Activated T-helper 1 cell treated with Interleukin-2 at 50 U/mL for 16 hours (primary cell): ENCODE measurements at places on chromosomes 11 and 22.

GRCh38 chr11:31964181-31964580, 126.7 kb upstream of the RCN1 start:
- DNase-seq, result no peak

DNA sequence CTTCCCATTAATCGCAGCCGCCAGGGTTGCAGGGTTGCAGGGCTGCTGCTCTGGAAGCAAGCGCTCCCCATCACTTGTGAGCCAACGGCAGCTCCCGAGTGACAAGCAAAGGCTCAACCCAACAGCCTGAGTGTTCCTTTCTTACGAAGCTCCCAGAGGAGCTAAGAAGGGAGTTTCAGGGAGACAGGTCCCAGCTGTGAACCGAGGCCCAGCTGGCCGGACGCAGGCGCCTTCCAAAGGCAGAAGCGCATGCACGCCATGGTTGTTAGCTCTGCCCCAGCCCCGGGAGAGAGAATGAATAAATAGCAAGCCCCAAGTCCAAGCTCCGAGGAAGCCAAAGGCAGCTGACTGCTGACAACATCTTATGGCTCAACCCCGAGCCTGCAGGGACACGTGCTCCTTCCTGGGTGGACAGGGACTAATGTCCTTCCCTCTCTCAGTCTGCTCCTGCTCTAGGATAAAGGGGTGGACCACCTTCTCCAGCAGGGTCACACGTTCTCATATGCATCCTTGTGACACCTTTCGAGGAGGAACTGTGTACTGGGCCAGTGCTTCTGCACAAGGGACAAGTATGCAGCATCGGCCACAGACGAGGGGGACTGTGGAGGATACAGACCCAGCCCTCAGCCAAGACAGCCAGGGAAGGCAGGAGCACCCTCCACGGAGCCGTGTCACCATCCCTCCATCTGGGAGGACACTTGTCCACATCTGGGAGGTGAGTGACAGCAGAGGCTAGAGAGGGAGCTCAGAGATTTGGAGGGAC, 29.9 kb downstream of the SHANK2 start:
- DNase-seq, result no peak

GRCh38 chr22:47586038-47586437, 823.6 kb downstream of the TBC1D22A start:
- DNase-seq, result no peak

- DNase-seq, result no peak
These were observed 1292.6 kb downstream of the LRRC4C start for GRCh38 chr11:40166892-40167291.

GRCh38 chr22:24006914-24007214, 1.6 kb upstream of the GSTT4 start:
- no peak for DNase-seq

- no peak for DNase-seq
These were observed 54.9 kb downstream of the ZC3H12C start for GRCh38 chr11:110147962-110148709.

DNA sequence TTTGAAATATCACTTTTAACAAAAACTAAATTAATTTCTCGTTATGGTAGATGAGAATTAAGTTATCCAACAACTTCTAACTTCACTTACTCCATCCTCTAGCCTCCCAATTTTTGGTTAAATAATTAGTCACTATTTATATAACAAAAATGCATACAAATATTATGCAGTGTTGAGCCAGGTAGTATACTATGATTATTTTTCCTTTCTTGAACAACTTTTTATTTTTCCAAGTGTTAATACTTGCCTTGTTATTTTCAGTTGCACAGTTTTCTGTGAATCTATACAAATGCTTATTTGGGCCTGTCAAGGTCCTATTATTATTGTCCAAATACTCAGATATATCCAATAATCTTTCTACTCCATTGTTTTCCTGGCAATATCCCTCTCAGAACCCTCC, 19.9 kb upstream of the CCDC83 start:
- no peak for DNase-seq

- DNase-seq, result no peak
These were observed 27.4 kb downstream of the RRAS2 start for GRCh38 chr11:14331476-14332136.

DNA sequence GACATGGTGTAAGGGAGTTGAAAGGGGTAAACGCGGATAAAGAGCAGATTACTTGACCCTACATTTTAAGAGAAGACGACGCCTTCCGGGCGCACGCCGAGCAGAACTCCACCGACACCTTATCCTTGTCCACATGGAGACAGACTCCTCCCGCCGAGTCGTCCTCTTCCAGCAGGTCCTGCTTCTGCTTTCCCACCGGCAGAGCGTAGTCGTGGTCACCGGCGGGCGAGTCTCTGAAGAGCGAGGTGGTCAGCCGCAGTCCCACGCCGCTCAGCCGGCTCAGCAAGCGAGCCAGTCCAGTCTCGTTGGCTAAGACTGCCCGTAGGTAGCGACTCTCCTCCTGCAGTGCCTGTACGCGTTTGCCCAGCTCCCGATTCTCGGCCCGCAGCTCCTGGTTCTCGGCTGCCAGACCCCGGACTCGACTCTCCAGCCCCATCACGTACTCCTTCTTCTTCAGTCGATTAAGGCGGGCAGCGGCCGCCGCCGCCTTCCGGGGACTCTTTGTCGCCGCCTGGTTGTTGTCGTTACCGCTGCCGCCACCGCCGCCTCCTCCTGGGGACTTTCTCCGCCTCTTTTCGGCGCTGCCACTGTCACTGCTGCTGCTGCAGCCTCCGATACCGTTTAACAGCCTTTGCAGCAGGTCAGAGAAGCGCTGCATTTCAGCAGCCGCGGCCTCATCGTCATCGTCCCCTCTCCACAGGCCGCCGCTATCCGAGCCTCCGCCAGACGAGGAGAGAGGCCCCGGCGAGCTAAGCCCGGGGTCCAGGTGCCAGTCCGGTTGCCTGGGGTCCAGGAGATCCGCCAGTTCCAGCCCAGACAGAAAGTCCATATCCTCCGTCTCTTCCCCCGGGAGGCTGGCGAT, 945 bp downstream of the CREBZF start:
- peak; percentile 82 for DNase-seq

DNA sequence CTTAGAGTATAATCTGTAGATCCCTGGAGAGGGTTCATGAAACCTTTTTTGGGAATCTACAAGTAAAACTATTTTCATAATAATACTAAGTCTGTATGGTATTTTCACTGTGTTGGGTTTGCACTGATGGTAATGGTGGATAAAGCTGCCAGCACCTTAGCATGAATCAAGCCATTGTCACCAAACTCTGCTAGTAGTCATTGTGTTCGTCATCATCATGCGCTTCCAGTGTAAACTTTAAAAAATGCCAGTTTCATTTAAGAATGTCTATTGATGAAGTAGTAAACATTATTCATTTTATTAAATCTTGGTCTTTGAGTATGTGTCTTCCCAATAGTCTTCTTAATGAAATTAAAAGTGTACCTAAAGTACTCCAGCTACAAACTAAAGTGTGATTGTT, 15.0 kb downstream of the ALKBH3 start:
- DNase-seq, result no peak

DNA sequence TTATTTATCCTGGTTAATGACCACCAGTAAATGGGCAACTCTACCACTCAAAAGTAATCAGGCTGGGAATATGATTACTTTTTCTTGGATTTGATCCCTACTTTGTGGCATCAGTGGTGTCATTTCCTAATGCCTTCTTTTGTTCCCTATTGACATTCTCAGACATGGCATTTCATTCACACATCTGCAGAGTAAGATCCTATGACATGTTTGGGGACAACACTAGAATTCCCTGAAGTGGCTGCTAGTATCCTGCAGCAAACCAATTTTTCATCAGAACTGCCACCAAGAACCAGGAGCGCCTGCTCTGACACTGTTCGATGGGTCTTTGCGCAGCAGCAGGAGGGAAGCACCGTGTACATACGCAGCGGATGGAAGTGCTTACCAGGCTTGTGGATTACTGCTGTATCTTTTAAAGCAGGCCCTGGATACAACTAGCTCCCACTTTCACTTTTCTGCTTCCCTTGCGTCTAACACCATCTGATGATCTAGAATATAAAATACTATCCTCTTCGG, 97.7 kb downstream of the LARGE2 start:
- DNase-seq, result no peak

DNA sequence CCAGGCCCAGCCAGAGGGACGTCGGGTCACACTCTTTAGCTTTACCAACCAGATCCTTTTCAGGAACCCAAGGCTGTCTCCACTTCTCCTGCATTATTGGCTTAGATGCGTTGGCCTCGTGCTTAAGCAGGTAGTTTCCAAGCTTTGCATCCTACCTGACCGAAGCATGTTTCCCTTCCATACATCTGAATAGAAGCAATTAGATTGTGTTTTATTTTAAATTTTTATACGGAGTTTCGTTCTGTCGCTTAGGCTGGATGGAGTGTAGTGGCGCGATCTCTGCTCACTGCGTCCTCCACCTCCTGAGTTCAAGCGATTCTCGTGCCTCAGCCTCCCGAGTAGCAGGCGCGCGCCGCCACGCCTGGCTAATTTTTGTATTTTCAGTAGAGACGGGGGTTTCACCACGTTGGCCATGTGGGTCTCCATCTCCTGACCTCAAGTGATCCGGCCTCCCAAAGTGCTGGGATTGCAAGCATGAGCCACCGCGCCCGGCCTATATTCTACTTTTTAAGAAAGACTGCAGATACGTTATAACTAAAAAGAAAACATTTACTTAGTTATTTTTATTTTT, 677 bp downstream of the DYNC2H1 start:
- no peak for DNase-seq

- DNase-seq, result no peak
These were observed 4.4 kb downstream of the TRMT112 start for GRCh38 chr11:64312947-64313346.

- DNase-seq, result no peak
These were observed 1.2 kb upstream of the NRXN2 start for GRCh38 chr11:64723907-64724862.

DNA sequence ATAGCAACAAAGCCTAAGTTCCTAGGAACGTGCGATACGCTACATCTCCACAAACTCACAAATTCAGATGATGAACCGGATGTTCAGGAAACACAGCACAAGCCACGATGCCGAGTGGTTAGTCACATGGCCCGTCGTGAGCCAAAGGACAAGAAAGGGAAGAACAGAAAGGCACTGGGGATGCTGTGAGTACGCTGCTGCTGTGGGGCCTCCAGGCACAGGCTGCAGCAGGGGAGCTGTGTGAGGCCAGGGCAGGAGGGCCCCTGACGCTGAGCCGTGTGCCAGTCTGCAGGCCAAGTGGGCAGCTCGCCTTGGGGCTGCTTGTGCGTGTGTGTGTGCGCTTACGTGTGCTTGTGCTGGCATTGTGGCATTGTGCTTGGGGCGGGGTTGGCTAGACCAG, 89.4 kb downstream of the CTTN start:
- DNase-seq, result no peak

DNA sequence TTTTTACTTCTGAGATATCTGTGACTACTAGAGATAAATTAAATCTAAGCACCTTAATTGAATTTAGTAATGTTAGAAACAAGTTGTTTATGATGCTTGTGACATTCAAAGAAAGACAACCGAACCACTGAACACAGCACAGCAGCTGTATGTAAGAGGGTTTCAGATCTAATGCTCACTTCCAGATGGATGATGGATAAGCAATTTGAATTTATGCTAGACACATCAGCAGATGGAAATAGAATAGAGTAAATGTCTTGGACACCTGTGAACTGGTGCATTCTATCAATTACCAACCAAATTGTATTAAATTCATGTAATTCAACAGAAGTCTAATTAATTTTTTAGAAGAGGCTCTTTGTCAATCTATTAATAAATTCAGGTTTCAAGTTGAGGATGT, 306.3 kb downstream of the CNTN5 start:
- DNase-seq, result no peak

DNA sequence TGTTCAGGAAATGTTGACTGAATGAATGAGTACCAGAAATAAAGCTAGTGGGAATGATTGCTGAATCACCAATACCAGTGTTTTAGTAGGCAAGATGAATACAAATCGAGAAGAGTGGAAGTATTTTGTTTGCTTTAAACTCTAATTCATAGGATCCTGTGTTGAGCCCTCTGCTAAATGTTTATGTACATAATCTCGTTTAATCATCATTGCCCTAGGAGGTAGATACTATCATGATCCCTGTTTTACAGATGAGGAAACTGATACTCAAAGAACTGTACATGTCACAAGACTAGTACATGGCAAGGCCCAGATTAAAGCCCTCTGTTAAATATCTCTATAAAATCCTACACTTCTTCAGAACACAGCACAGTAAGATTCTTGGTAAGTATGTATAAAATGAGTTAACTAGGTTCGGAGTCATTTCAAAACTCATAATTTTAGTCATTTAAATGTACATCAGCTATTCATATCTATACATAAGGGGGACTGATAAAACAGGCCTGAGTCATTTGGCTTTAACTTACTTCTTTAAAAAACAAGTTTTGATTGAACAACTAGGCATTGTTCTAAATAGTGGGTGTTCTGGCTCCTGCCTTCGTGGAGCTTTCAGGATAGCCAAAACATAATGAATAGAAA, 97.1 kb downstream of the EXT2 start:
- no peak for DNase-seq

DNA sequence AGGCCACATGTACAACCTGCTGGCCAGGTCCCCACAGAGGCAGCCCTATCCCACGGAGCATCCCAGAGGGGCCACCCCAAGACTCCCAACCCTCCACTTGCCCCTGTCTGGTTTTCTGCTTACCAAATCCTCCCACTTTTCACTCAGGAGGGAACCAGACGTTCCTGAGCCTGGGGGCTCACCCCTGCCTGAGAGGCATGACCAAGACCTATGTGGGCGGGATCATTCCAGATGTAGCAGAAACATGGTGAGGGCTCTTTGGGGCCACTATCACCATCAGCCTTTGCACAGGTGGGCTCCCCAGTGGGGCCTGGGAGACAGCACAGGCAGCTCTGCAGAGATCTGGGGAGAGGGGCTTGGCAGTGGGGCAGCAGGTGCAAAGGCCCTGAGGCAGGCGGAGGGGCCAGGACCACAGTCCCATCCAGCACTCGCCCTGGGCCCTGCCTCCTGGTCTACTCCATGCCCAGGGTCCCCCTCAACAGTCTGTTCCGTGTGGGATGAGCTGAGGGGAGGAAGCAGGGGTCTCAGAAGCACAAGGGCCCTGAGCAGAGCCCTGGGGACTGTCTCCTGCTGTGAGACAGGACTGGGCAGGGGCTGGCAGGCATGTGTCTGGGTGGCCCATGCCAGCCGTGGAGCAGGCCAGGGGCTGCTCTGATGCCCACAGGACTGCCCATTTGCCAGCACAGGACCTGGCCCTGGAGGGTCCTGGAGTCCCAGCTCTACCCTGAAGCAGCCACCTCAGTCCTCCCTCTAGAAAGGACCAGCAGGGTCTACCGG, 9.4 kb downstream of the PIM3 start:
- no peak for DNase-seq

DNA sequence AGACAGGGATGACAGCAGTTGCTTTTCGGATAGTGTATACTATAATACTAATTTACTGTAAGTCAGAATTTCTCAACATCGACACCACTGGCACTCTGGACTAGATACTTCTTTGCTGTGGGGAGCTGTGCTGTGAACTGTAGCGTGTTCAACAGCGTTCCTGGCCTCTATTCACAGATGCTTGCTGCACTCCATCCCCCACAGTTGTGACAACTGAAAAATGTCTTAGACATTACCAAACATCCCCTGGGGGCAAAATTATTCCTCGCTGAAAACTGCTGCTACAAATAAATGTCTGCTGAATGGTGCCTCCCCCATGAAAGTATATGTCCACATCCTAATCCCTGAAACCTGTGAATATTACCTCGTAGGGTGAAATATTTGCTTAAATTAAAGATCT, 7.5 kb upstream of the SLC15A3 start:
- DNase-seq, result no peak
